Jurkat, Clone E6-1 (cell line): ENCODE measurements at places on chromosomes 7 and 10.

DNA sequence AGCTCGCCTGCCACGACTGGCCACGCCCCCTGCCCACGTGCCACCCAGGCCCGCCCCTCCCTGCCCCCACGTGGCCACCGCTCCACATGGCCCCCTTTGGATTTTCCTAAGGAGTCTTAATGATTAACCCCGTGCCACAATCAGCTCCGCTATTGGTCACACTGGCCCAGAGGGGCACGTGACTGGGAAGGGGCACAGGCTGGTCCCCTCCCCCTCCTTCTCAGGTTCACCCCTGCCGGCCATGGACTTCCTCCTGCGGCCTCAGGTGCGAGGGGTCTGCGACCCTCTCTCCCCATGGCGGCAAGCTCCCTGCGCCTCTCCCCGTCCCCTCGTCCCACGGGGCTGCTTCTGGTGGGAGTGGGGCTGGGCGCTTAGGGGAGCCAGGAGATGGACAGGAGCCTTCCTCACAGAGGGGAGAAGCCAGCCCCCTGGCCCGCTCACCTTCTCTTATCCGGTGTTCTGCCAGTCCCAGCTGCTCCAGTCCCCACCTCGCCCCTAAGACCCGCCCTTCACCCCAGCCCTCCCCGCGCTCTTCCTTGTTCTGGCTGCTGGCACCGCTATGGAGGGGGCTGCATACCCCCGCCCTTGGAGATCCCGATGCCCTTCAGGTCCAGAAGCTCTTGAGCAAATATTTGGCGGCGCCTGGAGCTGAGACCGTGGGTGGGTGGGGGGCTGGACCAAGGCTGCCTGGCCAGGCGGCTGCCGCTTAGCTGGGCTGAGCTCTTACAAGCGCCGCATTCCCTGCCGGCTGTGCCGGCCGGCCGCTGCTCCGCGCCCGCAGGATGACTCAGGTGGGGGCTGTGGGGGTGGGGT is 3.2 kb downstream of the SLC4A2 start:
- DNase-seq: no peak

DNA sequence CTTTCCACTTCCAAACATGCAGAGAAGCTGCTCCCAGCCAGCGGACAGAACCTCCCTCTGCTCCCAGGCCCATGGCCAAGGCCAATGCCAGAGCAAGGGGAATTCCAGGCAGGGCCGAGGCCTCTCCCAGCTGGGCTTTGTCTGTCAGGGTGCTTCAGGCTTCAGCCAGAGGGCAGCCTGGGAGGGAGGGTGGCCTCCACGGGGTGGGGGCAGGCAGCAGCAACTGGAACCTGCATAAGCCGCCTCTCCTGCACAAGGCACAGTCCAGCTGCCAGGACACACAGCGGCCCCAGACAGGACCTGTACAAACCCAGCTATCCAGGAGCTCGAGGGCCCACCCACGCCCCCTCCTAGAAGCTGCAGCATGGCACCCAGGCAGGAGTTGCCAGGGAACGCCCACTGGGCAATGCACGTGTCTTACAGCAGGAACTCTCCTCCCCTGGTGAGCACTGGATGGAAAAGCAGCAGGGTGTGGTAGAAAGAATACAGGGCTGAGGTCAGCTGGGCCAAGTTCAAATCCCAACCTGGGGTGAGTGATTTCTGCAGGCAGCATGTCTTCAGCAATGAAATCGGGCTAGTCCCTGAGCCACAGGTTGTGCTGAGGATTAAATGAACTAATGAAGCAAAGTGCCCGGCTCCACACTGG is 7.6 kb downstream of the FAM53B start:
- DNase-seq: no peak

GRCh38 chr10:44990302-44990655 is 10.4 kb upstream of the ZNF22 start:
- DNase-seq: no peak

DNA sequence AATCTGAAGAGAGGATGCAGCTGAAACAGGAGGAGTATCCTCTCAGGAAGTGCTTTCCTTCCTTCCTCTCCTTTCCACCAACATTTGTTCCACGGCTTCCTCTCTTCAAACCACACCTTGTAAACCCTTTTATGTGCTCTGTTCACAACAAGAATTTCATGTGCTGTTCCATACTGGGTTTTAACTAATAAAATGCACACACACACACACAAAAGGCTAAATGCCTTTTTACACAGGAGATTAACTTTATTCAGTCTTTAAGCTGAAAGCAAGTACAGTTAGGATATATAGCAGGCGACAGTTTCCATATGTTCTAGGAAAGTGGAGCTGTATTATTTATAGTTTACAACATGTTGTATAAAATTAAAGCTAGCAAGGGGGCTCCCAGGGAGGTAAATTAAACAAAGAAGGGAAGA is 106.7 kb downstream of the REEP3 start:
- DNase-seq: peak; percentile 15

DNA sequence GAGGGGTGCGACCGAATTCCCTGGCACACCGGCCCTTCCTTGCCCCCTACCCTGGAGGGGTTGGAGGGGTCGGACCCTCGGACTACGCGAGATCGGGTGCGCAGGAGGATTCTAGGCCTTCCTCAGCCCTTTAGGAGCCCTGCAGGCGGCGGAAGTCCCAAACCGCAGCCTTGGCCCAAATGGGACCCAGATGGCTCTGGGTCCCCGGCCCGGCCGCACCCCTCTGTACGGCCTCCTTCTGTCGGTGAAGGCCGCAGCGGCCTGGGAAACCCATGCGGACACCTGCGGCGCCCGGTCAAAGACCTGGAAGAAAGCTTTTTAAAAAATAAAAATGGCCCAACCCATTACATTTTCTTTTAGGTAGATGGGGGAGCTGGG is 2.4 kb upstream of the VAX1 start:
- no peak for DNase-seq

GRCh38 chr7:35722054-35722849 is 27.3 kb upstream of the HERPUD2 start:
- DNase-seq: no peak

DNA sequence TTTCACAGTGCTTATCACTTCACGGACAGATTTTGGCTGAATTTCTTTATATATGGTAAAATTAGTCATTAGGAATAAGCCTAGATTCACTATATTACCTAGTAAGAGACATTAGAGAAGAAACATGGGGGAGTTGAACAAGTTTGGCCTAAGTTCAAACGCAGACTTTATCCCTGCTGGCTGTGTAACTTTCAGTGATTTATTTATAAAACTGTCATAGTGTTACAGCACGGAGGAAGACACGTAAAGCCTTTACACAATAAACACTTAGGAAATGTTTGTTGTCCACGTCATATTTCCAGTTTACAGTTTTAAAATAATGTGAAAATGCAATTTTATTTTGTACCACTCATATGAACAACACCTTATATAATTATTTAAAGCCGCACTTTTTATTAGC is 661.5 kb downstream of the MAGI2 start:
- no peak for DNase-seq

- no peak for DNase-seq
Observed at GRCh38 chr7:111594602-111595001, 32.3 kb upstream of the IMMP2L start.

DNA sequence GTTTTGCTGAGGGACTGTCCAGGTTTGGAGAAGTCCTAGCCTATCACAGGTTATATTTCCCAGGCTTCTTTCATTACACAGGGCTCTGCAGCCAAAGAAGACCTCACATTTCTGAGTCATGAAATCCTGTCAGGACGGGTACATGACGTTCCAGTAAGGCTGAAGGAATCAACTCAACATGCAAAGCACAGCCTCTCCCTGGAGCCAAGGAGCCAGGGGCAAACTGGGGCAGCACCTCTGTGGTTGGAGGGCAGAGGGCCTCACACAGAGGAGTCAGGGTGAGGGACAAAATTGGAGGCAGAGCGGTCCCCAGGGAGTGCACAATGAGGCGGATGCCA is 116.3 kb upstream of the GDF10 start:
- no peak for DNase-seq

GRCh38 chr10:47403446-47404318 is 19.6 kb upstream of the ZNF488 start:
- DNase-seq: no peak

DNA sequence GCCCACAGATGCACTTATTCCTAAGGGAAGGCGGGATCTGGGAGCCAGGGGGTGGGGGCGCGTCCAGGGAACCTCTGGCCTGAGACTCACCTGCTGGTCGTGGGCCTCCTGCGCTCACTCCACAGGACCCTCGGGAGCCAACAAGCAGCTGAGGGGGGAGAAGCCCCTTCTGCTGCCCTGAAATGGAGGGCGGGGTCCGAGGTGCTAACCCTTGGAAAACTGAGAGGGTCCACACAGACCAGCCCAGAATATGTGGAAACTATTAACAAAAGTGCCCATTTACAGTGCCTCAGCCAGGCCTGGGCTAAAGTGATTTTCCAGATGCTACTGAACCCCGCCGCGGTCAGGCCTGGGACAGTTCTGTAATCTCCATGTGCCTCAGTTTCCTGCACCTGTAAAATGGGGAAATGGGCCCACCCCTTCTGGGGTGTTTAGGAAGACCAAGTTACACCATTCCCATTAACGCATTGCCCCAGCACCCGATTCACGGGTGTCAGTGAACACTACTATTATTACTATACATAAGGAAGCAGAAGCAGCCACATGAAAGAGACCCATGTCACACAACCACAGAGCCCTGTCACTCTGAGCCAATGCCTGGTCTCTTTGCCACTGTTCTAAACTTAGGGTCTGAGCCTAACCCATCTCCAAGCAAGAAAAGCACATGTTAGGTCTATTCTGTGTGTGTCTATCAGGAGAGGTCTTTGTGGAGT is 630 bp upstream of the VSTM4 start:
- peak; percentile 42 for DNase-seq

- DNase-seq: no peak
Observed at GRCh38 chr7:73652541-73652949, 15.1 kb upstream of the VPS37D start.

DNA sequence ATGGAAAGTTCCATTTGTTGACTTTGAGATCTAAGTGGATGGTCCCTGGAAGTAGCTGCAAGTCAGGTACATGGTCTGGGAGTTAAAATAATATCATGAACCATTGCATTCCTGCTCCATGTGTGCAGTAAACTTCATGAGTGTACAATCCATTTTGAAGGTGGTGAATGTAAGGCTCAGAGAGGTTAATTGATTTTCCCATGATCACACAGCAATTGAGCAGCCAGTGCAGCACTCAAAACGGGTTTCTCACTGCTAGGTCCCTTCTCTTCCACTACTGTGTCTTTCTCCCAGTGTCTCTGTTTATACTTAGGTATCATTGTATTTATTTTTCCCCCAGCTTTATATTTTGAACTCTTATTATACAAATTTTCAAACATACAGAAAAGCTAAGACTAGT is 9.9 kb downstream of the ZSCAN25 start:
- DNase-seq: no peak

GRCh38 chr7:70668606-70669358 is 463.2 kb upstream of the GALNT17 start:
- DNase-seq: no peak

DNA sequence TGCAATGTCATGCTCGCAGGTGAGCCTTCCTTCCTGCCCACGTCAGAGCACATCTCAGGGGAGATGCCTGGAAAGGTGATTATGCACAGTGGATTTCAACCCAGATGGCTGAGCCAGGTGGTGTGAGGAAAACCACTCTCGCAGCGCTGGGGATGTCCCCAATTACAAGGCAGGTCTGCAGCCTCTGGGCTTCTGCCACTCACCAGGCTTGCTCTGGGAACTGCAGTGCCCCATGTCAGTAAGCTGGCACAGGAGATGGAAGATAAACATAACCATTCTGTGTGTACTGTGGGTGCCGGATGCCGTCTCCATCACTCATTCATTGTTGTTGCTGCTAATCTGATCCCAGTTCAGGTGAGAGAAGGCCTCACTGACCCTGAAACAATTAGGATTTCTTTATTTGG is 222.9 kb upstream of the PITRM1 start:
- no peak for DNase-seq

DNA sequence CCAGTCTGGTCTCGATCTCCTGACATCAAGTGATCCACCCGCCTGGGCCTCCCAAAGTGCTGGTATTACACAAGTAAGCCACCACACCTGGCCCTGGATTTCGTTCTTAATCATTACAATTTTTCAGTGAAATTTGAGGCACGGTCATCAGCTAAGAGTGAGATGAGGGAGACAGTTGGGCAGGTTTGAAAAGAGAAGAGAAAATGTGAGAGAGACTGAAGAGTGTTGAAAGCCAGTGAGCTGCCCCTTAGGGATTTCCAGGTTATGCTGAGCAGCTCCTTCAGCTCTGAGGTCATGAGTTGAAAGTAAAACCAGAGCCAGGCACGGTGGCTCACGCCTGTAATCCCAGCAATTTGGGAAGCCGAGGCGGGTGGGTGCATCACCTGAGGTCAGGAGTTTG is 5.9 kb upstream of the UPF2 start:
- DNase-seq: no peak

DNA sequence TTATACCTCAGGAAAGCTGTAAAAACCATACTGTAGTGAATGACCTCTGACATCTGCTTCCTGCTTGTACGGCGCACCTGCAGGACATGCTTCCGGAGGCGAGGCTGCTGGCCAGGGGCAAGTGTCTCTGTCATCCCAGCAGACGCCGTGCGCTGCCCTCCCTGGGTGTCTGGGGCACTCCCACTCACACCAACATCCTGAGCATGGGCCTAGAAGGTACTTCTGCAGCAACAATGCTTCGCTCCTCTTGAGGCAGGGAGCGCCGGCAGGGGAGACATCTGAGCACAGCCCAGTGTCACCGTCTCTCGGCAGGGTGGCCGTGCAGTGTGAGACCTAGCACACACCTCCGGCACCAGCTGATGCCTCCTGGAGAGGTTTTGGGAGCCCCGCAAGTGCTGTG is 269.2 kb downstream of the MAD1L1 start:
- no peak for DNase-seq

- DNase-seq: no peak
Observed at GRCh38 chr7:102285540-102286236, 980 bp upstream of the SH2B2 start.

GRCh38 chr10:16195178-16195769 is 241.5 kb upstream of the PTER start:
- DNase-seq: peak; percentile 67

DNA sequence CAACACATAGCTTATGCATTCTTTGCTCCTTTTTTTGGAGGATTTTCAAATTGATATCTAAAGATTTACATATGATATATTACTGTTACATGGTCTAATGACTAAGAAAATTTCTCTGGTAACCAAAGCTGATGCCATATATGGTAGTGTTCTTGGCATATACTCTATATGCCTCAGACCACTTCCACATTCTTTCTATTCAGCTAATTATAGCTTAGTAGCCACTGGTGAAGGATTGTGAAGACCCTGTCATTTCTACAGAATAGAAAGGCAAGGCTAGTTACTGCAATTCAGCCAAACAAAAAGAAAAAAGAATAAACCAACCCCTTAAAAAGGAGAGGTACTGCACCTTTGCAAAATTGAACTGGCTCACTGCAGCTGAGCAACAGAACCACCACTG is 3.7 kb downstream of the PURB start:
- no peak for DNase-seq

- no peak for DNase-seq
Observed at GRCh38 chr7:22051886-22052673, 106.4 kb upstream of the CDCA7L start.
